Fibroblast of skin of scalp (primary cell): ENCODE measurements at places on chromosomes 7 and 10.

GRCh38 chr7:32395168-32395567 lies 95.0 kb downstream of the LSM5 start:
- no peak for DNase-seq

DNA sequence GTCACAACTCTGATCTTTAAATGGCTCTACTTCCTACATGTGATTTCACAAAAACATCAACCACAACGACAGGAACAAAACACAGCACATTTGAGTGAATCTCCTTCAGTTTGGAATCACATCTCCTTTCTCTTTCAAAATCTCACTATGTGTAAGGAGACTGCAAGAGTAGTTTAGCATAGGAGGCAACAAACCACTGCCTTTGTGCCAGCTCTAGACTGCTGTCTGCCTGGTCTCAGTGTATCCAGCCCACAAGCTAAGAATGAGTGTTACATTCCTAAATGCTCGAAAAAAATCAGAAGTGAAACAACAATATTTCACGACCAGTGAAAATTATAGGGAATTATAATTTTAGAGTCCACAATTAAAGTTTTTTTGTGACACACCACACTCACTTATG lies 217.0 kb upstream of the STEAP4 start:
- no peak for DNase-seq

DNA sequence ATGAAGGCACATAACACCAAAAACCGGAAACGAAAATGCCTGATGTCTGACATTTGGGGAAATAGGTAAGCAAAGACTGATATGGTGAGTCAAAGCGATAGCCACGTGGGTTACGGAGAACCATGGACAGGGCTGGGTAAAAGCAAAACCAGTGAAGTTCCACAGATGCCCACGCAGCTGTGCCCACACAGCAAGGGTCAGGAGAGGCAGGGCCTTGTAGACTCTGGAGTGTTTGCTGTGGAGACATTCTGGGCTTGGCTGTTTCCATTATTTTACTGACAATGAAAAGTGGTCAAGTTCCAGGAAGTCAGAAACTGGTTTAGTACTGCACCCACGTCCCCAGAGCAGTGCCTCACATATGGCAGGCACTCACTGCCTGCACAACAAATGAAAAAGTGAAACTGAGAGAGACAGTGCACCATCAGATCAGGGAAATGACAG lies 148.7 kb downstream of the ZMYND11 start:
- DNase-seq, result no peak

DNA sequence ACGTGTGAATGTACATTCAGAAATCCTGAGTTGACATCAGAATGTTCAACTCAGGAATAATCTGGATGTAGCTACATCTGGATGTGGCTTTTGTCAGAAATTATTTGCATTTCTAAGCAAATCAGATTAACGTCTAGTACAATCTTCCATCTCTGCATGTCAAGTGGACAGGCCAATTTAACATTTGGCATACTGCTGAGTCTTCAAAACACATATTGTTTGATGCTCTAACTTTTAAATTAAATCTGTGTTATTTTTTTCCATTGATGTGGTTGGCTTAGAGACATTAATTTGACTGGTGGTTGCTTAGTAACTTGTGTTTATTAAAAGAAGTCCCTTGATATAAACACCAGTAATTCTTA lies 3.4 kb downstream of the STAMBPL1 start:
- DNase-seq, result no peak

GRCh38 chr7:333393-333764 lies 43.4 kb downstream of the FOXL3 start:
- DNase-seq, result peak; percentile 51

- DNase-seq, result no peak
Observed at GRCh38 chr7:86953219-86953618, 106.2 kb downstream of the ELAPOR2 start.

DNA sequence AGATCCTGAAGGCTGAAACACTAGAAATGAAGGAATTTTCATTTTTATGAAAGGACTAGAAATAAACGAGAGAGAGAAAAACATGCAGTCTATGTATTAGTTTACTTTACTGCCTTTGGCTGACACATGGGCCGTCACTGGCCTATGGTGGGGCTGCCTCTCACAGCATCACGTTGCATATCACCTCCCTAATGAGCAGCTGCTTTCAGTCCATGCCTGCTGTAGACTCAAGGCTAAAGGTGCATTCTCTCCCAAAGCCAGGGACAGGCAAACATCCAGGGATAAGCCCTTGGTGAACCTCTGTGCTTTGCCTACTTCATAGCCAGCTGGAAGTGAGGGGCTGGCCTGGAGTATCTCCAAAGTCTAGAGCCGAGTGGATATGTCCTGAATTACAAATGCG lies 359.4 kb downstream of the GPAM start:
- DNase-seq, result no peak
